ENCODE measurements at places on chromosomes 1 and 21. TPM values are rescaled to one million over a fixed set of nuclear protein-coding genes. Genes with fewer than 3 reads are reported as not detected.

The DIP2A gene
- 48.0 TPM for polyA plus RNA-seq

The DNM3 gene
- 5.2 TPM for polyA plus RNA-seq

The CD1B gene
- polyA plus RNA-seq = not detected

The SPRR2E gene
- polyA plus RNA-seq = not detected

The EFNA1 gene
- 116 TPM for polyA plus RNA-seq

The CAPN8 gene
- polyA plus RNA-seq = 0.48 TPM

The DTL gene
- polyA plus RNA-seq = 36.0 TPM

The OR13G1 gene
- polyA plus RNA-seq = not detected

The TMEM51 gene
- 13.1 TPM for polyA plus RNA-seq

The NCMAP gene
- polyA plus RNA-seq = 5.5 TPM

The RNU1-3 gene
- not detected for polyA plus RNA-seq

The F13B gene
- polyA plus RNA-seq = not detected

The COL8A2 gene
- 0.58 TPM for polyA plus RNA-seq

The CR2 gene
- polyA plus RNA-seq = 0.31 TPM

The KRTAP19-3 gene
- not detected for polyA plus RNA-seq

The HRNR gene
- 0.36 TPM for polyA plus RNA-seq

The LCE1A gene
- not detected for polyA plus RNA-seq

The DENND2C gene
- polyA plus RNA-seq = 4.6 TPM

The LCE2D gene
- not detected for polyA plus RNA-seq

The TNFRSF8 gene
- polyA plus RNA-seq = 0.35 TPM

The SPATA17 gene
- 9.7 TPM for polyA plus RNA-seq

The USH2A gene
- 0.03 TPM for polyA plus RNA-seq

The PTPRU gene
- 17.0 TPM for polyA plus RNA-seq

The PLA2G5 gene
- polyA plus RNA-seq = 0.26 TPM

The S100A3 gene
- polyA plus RNA-seq = 0.21 TPM

Data from right lung (tissue), 10 donors.